Spinal cord (tissue), 10 donors: ENCODE measurements at places on chromosomes 16 and 17.

DNA sequence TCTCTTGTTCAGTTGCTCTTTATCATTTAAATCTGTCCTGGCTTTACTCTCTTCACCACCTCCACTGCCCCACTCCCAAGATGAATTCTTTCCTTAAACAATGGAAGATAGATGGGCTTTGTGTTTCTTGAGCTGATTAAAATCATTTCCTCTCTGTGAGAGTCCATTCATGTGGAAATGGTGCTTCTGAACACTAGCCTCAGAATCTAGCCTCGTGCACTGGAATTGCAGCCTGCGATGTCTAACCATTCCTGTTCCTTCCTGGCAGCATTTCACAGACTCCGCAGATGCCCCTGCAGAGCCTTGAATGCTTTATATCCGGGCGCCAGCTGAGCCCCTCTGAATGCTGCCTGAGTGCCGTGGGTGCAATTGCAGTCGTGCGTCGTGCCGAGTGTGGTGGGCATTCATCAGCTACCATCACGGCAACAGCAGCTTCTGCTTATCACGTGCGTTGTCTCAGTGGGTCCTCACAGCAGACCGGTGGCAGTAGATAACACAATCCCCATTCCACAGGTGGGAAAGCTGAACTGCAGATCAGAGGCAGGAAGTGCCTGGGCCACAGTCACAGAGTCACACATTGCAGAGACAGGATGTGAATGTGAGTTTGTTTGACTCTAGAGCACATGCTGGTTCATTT is 172.8 kb upstream of the WSCD1 start:
- DNase-seq: no peak

GRCh38 chr17:2259769-2260536 is 43.6 kb downstream of the SMG6 start:
- DNase-seq: no peak

DNA sequence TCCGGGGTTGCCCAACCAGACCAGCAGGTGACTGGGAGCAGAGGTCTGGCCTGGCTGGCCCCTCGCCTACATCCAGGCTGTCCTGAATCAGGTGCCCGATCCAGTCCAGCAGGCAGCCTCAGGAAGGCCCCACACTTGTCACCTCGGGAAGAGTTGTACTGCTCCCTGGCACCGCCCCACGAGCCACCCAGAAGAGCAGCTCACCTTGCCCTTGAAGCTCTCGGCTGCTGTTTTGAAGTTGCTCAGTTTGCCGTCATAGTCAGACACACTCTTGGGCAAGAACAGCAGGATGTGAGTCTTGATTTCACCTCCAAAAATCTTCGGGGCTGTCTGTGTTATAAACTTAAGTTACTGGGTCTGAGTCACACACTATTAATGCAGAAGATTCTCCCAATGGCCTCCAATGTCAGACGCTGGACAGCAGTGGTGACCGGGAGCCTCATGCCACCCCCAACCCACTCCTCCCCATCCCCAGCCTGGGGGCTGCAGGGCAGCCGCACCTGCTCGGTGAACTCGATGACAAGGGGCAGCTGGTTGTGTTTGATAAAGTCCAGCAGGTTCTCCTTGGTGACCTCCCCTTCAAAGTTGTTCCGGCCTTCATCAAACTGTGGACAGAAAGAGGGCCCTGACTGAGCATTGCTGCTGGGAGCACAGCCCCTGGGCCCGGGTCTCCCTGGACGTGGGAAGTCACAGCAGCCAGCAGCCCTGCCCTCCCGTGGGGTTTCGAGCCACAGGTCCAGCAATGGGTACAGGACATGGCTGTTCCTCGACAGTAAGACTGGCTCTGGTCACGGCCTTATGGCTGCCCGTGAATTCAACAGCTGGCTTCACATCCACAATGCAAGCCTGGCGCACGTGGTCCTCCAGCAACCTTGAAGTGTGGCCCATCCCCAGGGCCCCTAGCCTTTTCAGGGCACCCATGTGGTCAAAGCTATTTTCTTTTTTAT is 12.2 kb upstream of the PPP1R27 start:
- DNase-seq: no peak

DNA sequence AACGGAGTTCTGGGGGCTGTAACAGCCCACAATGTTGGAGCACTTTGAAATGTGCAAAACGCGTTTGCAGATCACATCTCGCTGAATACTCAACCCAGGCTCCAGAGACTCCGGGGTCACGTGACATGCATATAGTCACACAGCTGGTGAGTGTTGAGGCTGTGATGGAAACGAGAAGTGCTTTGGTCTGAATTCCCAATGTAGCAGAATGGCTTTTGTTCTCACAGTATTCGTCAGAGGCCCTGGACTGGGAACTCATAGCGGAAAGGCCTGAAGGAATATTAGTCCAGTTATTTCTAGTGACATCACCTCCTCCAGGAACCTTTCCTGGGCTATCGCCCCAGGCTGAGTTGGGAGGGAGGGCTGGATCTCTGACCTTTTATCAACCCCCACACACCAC is 95.8 kb upstream of the CRHR1 start:
- no peak for DNase-seq
